D721Med (cell line): ENCODE measurements at places on chromosomes 6 and 20.

DNA sequence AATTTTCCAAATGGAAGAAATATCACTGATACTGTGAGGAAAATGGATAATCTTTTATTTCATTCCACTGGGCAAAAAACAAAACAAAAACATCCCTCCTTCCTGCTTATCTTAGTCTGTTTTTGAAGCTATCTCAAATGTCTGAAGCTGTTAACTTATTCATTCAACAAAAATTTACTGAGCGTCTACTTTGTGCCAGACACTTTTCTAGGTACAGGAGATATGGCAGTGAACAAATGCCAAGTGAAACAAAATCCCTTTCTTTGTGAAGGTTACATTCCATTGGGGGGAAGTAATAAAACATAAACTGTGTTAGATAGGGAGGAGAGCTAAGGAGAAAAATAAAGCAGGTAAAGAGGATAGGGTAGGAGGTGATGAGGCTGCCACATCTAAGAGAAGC, 47.5 kb downstream of the TNFRSF21 start:
- no peak for DNase-seq

DNA sequence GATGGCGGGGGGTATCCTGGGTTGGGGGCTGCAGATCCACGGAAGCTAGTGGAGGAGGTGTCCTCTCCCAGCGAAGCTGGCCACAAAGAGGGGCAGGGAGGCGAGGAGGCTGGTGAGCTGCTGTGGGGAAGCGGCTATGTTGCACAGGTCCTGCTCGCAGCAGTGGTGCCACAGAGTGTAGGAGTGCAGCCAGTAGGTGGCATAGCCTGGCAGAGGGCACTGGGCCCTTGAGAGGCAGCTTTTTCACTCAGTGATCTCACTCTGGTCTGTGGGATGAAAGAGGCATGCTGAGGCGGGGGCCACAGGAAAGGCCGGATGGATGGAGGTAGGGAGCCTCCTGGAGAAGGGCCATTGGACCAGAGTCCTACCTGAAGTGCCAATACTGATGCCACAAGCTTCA, 2.9 kb upstream of the LY6G6D start:
- no peak for DNase-seq

DNA sequence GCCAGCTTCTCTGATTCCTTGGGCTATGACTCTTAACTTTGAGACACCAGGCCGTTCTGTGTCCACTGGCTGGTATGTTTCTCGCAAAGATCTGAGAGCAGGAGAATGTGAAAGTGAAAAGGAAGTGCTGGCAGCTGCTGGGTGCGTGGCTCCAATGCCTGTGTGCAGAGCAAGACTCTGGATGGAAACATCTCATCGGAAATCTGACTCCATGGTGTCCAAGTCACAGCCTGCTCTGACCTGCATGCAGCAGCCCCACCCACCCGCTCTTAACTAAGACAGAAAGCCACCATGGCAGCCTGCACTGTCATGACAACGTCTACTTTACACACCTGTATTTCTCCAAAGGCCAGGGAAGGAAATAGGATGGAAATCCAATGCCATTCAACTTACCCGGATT, 66.3 kb upstream of the MPC1 start:
- DNase-seq, result no peak

DNA sequence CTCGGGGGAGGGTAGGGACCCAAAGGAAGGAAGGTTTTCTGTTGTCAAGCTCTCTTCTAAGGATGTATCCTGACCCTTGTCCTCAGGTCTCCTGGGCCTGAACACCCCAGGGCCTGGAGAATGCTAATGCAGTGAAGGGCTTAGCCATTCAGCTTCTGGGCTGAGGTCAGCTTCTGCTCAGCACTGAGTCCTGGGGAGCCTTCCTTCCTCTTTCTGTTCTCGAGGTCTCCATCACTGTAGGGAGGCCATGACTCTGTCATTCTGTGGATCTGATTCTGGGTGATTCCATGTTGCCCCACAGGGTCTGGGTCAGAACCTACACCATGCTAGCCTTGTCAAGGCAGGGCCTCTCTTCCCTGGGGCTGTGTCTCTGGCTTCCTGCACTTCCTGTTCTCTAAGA, 712.7 kb downstream of the DHX35 start:
- DNase-seq, result no peak

GRCh38 chr20:59831024-59831915, 102.2 kb downstream of the SYCP2 start:
- DNase-seq, result no peak

GRCh38 chr6:139081471-139081870, 52.9 kb downstream of the ABRACL start:
- DNase-seq, result no peak

- DNase-seq, result no peak
Measured at GRCh38 chr6:166259296-166259977, 48.8 kb downstream of the PRR18 start.

DNA sequence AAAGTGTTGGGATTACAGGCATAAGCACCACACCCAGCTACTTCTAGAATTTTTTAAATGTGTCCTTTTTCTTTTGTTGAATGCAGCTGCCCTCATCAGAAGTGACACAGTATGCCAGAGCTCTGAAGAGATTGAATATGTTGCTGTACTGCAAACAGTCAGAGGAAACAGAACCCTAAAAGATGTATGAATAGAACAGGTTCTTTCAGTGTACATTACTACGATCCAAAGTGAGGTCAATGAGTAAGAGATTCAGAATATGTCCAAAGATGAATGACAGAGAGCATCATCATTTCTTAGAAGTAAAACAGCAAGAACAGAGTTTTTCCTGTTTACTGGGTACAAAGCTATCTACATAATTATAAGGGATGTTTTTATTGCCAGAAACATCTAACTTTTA, 268.5 kb downstream of the NRN1 start:
- no peak for DNase-seq

- DNase-seq, result no peak
Measured at GRCh38 chr6:105113422-105113821, 66.4 kb downstream of the POPDC3 start.

GRCh38 chr6:17967668-17968518, 19.5 kb downstream of the KIF13A start:
- DNase-seq, result no peak
